ENCODE measurements at places on chromosomes 7 and 10. TPM values are rescaled to one million over a fixed set of nuclear protein-coding genes. Genes with fewer than 3 reads are reported as not detected.

- H3K4me3 ChIP-seq, result no peak overlapping the region
- H3K27me3 ChIP-seq, result no peaks in the 10 kb centered on the region
- H3K36me3 ChIP-seq, result no peaks in the 10 kb centered on the region
- H3K27ac ChIP-seq, result no peak overlapping the region
- H3K4me1 ChIP-seq, result peaks cover 9% of the 10 kb centered on the region
Measured at GRCh38 chr7:106128836-106129235, 16.7 kb upstream of the SYPL1 start.

Gene GNG11
- total RNA-seq, result 31.8 TPM

- peak; percentile 64 for DNase-seq
- no peak within 1 kb of the TSS for H3K27ac ChIP-seq
- no peaks in the 10 kb centered on the region for H3K36me3 ChIP-seq
- peak within 1 kb of the TSS; percentile 60 for H3K4me3 ChIP-seq
- H3K4me1 ChIP-seq, result no peaks in the 10 kb centered on the region
Measured at GRCh38 chr10:26437637-26438461, at the start of gene APBB1IP. Gene APBB1IP (plus strand): TSS chr10:26438341. CDS start chr10:26492327, 53,986 bp downstream.

DNA sequence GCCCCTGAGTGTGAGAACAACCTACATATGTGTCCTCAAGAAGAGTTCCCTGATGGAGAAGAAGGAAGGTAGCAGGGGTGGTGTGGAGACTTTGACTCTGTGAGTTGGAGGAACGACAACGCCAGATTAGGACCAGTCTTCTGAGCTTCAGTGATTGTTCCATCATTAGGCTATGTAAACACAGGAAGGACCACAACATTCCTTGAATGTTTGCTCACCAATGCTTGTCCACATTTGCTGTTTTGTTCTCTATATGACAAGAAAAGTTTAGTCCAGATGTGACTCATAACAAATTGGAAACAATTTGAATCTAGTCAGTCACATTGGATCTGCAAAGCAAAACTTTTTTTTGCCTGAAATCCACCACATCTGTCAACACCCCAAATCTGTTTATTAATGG lies 62.7 kb downstream of the ENTPD1 start:
- H3K4me1 ChIP-seq, result peaks cover 5% of the 10 kb centered on the region
- DNase-seq, result no peak
- no peak overlapping the region for H3K4me3 ChIP-seq

DNA sequence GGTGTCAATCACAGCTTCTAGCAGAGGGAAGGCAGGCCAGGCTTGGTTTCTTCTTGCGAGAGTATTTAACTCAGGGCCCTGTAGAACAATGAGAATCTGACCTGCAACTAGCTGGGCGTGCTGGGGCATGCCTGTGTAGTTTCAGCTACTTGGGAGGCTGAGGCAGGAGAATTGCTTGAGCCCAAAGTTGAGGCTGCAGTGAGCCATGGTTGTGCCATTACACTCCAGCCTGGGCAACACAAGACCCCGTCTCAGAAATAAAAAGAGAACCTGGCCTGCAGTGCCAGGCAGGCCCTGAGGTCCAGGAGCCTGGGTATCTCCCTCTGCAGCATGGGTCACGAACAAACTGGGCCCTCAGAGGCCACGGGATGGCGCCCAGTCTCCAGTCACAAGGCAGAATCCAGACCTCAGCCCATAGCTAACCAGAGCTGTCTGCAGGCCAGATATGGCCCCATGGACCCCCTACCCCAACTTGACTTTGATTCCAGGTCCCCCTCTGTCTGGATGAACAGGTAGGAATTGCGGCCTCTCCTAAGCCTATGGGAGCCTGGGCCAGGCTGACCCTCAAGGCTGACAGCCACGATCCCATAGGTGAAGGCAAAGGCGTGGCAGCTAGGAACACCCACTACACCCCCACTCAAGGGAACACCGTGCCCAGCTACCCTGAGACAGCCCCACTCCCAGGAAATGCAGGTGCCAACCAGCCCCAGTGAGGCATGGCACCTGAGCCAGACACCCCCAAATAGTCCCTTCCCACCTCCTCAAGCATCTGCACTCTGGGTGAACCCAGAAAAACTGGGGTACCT lies 102.7 kb upstream of the TNRC18 start:
- peaks cover 36% of the 10 kb centered on the region for H3K36me3 ChIP-seq
- no peaks in the 10 kb centered on the region for H3K27me3 ChIP-seq
- H3K27ac ChIP-seq, result peak overlapping the region; percentile 81
- H3K4me3 ChIP-seq, result no peak overlapping the region
- peak; percentile 60 for DNase-seq
- peaks cover 15% of the 10 kb centered on the region for H3K4me1 ChIP-seq

Gene TAC1
- not detected for total RNA-seq

Gene CLRN3
- total RNA-seq, result not detected

DNA sequence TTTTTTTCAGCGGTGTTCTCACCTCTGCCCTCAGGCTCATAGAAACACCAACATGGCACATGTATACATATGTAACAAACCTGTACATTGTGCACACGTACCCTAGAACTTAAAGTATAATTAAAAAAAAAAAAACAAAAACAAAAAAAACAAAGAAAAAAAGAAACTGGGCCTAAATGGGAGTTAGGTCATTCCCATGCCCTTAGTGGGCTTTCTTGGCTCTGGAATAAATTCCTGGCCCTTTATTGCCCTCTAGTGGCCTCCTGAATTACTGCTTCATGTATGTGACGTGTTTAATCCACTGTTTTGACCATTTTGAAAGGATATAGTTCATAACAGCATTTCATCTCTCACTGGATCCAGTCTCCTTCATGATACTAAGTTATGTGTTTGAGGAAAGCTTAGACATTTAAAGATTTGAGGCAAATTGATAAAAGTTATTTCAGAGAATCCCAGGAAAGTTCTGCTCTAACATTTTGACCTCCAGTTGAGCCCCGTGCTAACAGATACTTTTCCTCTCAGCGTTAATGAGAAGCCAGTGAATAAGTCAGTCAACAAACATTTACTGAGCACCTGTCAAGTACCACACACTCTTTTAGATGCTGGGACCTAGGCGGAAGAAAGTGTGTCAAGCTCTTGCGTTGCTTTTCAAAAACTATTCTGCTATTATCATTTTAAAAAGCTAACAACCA lies 54.7 kb upstream of the SYPL1 start:
- no peak overlapping the region for H3K27ac ChIP-seq
- H3K36me3 ChIP-seq, result no peaks in the 10 kb centered on the region
- DNase-seq, result peak; percentile 66
- no peak overlapping the region for H3K4me3 ChIP-seq

GRCh38 chr10:14609178-14609577 lies 165.5 kb downstream of the FAM107B start:
- no peak for DNase-seq
- H3K27me3 ChIP-seq, result no peaks in the 10 kb centered on the region
- H3K4me1 ChIP-seq, result peaks cover 25% of the 10 kb centered on the region
- H3K36me3 ChIP-seq, result no peaks in the 10 kb centered on the region

GRCh38 chr10:118216571-118217170 lies 125.5 kb downstream of the FAM204A start:
- H3K27me3 ChIP-seq, result no peaks in the 10 kb centered on the region
- no peaks in the 10 kb centered on the region for H3K4me1 ChIP-seq
- H3K27ac ChIP-seq, result no peak overlapping the region
- H3K4me3 ChIP-seq, result no peak overlapping the region
- H3K36me3 ChIP-seq, result no peaks in the 10 kb centered on the region

- DNase-seq, result no peak
- no peak overlapping the region for H3K4me3 ChIP-seq
- H3K4me1 ChIP-seq, result no peaks in the 10 kb centered on the region
- H3K36me3 ChIP-seq, result no peaks in the 10 kb centered on the region
- H3K27me3 ChIP-seq, result no peaks in the 10 kb centered on the region
- H3K27ac ChIP-seq, result no peak overlapping the region
Measured at GRCh38 chr10:63929831-63930467, 408.7 kb downstream of the REEP3 start.

Gene ATRNL1
- 0.40 TPM for total RNA-seq

Gene GFRA1
- 2.1 TPM for total RNA-seq

DNA sequence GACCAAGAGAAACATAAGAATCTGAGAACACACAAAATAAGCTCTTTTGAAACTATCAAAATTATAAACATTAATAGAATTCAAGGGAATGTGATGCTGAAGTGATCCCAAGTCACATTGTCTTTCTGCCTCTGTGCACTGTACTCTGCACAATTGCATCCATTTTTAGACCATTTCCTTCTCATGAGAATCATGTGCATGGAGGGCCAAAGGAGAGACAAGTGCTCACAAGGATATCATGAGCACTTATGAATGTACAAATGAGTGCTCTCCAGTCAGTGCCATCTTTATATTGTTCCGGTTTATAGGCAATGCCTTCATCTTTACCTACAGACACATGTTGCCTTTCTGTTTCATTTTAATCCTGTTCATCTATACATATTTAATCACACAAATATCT lies 36.9 kb downstream of the MET start:
- H3K4me1 ChIP-seq, result peaks cover 6% of the 10 kb centered on the region
- H3K36me3 ChIP-seq, result no peaks in the 10 kb centered on the region
- H3K4me3 ChIP-seq, result no peak overlapping the region
- no peak overlapping the region for H3K27ac ChIP-seq
- no peaks in the 10 kb centered on the region for H3K27me3 ChIP-seq

Gene ANLN
- 4.5 TPM for total RNA-seq

Gene CAV1
- total RNA-seq, result 460 TPM

DNA sequence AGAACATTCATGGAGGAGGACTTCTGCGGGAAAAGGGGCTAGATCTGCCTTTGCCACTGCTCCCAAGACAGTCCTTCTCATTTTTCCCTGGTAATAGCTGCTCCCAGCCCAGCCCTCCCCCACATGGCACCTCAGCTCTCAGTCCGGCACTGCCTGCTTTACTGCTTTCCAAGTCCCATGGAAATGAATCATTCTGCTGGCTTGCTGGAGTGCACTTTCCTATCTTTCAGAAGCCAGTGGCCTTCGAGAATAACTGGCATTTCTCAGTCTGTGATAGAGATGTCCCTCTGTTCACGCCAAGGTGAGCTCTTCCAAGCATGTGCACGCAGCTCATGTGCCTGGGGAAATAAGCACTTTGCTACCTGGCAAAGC lies 61.4 kb downstream of the SYPL1 start:
- no peaks in the 10 kb centered on the region for H3K36me3 ChIP-seq
- H3K4me1 ChIP-seq, result no peaks in the 10 kb centered on the region
- no peak overlapping the region for H3K4me3 ChIP-seq
- DNase-seq, result no peak
- H3K27ac ChIP-seq, result no peak overlapping the region

GRCh38 chr7:150992833-150993302 lies 2.1 kb downstream of the NOS3 start:
- no peaks in the 10 kb centered on the region for H3K36me3 ChIP-seq
- no peaks in the 10 kb centered on the region for H3K27me3 ChIP-seq
- no peak overlapping the region for H3K4me3 ChIP-seq
- DNase-seq, result peak; percentile 79
- peak overlapping the region; percentile 27 for H3K27ac ChIP-seq

- H3K4me1 ChIP-seq, result no peaks in the 10 kb centered on the region
- no peaks in the 10 kb centered on the region for H3K36me3 ChIP-seq
- H3K27me3 ChIP-seq, result no peaks in the 10 kb centered on the region
Measured at GRCh38 chr7:42878303-42878702, 33.6 kb downstream of the C7orf25 start.

Gene FAM180A
- 1.9 TPM for total RNA-seq

GRCh38 chr10:92241158-92241500 lies 49.7 kb downstream of the CPEB3 start:
- no peaks in the 10 kb centered on the region for H3K36me3 ChIP-seq
- H3K4me3 ChIP-seq, result no peak overlapping the region
- peak overlapping the region; percentile 84 for H3K27ac ChIP-seq

- DNase-seq, result no peak
- H3K4me1 ChIP-seq, result peaks cover 3% of the 10 kb centered on the region
- H3K27me3 ChIP-seq, result no peaks in the 10 kb centered on the region
Measured at GRCh38 chr10:43322331-43322730, 49.1 kb upstream of the FXYD4 start.

DNA sequence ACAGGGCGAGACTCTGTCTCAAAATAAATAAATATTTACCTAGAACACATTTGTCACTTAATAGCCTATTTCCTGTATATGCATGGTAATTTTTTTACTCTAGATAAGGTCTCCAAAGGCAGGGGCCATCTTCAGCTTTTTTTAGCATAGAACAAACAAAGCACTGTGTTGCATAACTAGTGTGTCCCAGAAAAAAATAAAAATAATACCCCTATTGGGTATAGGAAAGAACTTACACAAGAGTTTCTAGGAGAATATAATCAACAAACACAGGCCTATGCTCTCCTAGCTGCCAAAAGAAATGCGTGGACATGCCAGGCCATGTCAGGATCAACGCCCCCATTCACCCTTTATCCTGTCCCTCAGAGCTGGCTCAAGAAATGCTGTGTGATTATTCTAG lies 103.6 kb downstream of the PARD3 start:
- H3K4me1 ChIP-seq, result peaks cover 24% of the 10 kb centered on the region
- H3K36me3 ChIP-seq, result no peaks in the 10 kb centered on the region
- no peaks in the 10 kb centered on the region for H3K27me3 ChIP-seq
- H3K4me3 ChIP-seq, result no peak overlapping the region
- peak overlapping the region; percentile 75 for H3K27ac ChIP-seq
- DNase-seq, result peak; percentile 45

DNA sequence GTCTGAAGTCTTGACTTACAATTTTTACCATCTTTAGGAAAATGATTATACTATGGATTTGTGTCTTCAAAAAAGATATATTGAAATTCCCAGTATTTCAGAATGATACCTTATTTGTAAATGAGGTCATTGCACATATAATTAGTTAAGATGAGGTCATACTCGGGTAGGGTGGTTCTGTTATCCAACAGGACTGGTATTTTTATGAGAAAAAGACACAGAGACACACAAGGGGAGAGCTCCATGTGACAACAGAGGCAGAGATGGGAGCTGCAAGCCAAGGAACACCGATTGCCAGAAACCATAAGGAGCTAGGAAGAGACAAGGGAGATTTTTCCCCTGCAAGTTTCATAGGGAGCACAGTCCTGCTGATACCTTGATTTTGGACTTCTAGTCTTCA lies 356.9 kb downstream of the ARL4A start:
- no peak for DNase-seq
- no peak overlapping the region for H3K4me3 ChIP-seq
- no peak overlapping the region for H3K27ac ChIP-seq
- no peaks in the 10 kb centered on the region for H3K4me1 ChIP-seq
- no peaks in the 10 kb centered on the region for H3K36me3 ChIP-seq
- H3K27me3 ChIP-seq, result no peaks in the 10 kb centered on the region

Gene ASAH2
- 2.3 TPM for total RNA-seq

- no peaks in the 10 kb centered on the region for H3K27me3 ChIP-seq
- no peaks in the 10 kb centered on the region for H3K4me1 ChIP-seq
- DNase-seq, result no peak
- no peak overlapping the region for H3K27ac ChIP-seq
- H3K4me3 ChIP-seq, result no peak overlapping the region
- no peaks in the 10 kb centered on the region for H3K36me3 ChIP-seq
Measured at GRCh38 chr10:93034426-93034825, 26.2 kb upstream of the CYP26C1 start.

- no peak overlapping the region for H3K4me3 ChIP-seq
- DNase-seq, result no peak
- no peaks in the 10 kb centered on the region for H3K4me1 ChIP-seq
- no peaks in the 10 kb centered on the region for H3K27me3 ChIP-seq
- no peaks in the 10 kb centered on the region for H3K36me3 ChIP-seq
- no peak overlapping the region for H3K27ac ChIP-seq
Measured at GRCh38 chr7:70217571-70217970, 619.3 kb downstream of the AUTS2 start.

Gene PTN
- 0.77 TPM for total RNA-seq

Measured in lung (tissue), 17 donors.